Amygdala (tissue), 56 donors: ENCODE measurements at places on chromosomes 1 and 21.

DNA sequence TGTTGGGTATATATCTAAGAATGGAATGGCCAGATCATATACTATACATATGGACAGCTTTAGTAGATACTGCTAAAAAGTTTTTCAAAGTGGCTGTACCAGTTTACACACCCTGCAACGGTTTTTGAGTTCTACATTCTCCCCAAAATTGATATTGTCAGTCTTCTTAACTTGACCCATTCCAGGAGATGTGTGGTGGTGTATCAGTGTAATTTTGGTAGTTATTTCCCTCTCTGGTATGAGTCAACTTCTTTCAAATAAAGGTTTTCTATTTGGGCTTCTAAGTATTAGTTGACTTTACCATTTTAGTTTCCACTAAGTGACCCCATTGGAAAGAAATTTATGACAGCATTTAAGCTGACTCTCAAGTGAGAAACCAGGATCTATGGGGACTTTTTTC lies 29.2 kb downstream of the INKA2 start:
- no peak for DNase-seq

GRCh38 chr1:175885326-175885725 lies 141.9 kb upstream of the TNR start:
- no peak for DNase-seq

GRCh38 chr21:31124010-31124409 lies 85.7 kb upstream of the KRTAP19-8 start:
- DNase-seq = no peak

DNA sequence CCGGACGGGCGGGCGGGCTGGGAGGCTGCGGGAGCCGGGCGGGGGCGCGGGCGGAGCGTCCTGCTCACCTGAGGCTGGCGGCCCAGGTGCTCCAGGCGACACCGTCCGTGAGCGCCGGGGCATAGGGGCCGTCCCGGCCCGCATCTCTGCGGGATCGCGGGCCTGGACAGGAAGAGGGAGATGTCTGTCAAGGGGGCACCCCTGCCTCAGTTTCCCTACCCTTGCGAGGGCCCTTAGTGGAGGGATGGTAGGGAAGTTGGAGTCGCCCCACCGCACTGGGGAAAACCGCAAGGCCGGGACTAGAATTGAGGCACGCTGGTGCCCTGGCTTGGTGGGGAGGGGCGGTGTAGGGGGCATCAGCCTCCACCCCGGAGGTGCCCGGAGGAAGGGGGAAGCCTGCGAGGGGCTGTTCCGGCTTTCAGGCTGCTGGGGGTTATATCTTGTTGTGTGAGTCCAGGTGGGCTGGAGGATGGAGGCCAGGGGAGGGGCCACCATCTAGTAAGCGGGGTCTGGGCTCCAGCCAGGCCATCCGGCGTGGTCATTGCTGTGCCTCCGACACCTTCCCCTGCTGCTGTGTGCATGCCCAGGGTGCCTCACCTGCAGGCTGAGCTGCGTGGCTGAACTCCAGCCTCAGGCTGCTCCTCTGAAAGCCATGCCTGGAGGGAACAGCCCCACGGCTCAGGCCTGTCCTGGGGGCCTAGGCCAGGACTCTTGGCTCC lies 580 bp downstream of the VWA1 start:
- no peak for DNase-seq

DNA sequence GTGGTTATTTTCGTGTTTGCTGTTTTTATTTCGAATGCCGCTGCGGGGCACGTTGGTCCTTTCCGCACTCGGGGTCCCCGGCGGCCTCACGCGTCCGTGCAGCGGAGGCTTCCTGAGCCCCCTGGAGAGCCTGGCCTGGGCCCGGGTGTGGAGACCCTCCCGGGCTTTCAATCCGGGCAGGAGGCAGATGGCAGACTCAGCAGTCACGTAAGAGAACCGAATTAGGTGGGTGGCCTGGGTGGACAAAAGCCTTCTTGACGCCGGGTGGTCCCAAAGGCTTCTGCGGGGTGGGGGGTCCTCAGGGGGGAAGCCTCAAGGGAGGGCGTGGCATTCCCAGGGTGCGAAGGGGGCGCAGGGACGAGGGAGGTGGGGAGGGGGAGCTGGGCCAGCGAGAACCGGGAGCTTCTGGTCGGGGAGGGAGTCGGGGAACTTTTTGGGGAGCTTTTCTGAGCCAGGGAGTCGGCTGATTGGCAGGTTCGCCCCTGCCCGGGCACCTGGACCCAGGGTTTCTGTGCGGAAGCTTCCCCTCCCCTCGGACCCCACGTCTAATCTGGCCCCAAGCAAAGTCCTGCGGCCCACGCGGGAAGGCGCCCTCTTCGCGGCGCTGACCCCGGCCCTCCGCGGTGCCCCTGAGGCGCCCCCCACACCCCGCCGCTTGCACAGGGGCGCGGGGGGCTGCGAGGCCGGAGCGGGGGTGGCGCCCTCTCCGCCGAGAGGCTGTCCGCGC lies 1.3 kb upstream of the HES4 start:
- DNase-seq = no peak

GRCh38 chr1:104702731-104703130 lies 953.0 kb downstream of the AMY1C start:
- DNase-seq = no peak
